ENCODE measurements at places on chromosomes 3 and 15.

GRCh38 chr3:53936347-53936746 lies 44.7 kb upstream of the SELENOK start:
- DNase-seq: no peak

DNA sequence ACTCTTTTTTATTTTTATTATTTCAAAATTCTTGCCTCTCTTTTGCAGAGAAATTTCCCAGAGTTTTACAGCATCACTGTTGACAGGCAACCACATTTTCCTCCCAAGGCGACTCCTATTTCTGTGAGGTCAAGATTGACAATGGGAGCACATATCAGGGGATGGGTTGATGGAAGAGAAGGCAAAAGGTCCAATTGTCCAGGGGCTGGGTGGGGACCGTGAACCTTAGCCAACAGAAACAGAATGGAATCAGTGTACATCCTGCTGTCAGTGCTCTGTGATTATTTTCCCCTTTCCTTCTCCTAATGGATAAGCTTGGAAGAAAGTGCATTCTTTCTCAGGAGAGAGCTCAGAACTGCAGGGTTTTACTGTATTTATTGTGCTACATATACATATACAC lies 42.4 kb downstream of the CNTN6 start:
- no peak for DNase-seq

GRCh38 chr3:140706360-140706759 lies 28.5 kb downstream of the TRIM42 start:
- DNase-seq: no peak

GRCh38 chr3:37924453-37924852 lies 62.8 kb downstream of the CTDSPL start:
- DNase-seq: no peak

DNA sequence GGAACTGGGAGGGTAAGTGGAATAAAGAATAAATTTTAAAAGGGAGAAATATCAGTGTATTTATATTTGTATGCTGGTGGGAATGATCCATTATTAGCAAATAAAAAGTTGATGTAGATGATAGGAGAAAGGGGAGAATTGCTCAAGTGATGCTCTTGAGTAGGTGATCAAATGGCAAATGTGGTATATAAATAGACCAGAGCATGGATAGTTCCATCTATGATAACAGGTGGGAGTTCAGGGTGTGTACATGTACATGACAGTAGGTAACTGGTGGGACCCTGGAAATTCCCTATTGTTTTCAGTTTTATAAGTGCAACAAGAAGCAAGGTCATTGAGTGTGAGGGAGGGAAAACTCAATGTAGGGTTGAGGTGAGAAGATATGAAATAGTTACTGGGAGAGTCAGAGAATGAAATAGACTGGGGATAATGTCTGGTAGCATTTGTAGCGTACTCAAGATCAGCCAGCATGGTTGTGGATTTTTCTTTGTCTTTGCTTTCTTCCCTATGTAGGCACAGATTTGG lies 31.3 kb upstream of the EBLN2 start:
- DNase-seq: no peak

DNA sequence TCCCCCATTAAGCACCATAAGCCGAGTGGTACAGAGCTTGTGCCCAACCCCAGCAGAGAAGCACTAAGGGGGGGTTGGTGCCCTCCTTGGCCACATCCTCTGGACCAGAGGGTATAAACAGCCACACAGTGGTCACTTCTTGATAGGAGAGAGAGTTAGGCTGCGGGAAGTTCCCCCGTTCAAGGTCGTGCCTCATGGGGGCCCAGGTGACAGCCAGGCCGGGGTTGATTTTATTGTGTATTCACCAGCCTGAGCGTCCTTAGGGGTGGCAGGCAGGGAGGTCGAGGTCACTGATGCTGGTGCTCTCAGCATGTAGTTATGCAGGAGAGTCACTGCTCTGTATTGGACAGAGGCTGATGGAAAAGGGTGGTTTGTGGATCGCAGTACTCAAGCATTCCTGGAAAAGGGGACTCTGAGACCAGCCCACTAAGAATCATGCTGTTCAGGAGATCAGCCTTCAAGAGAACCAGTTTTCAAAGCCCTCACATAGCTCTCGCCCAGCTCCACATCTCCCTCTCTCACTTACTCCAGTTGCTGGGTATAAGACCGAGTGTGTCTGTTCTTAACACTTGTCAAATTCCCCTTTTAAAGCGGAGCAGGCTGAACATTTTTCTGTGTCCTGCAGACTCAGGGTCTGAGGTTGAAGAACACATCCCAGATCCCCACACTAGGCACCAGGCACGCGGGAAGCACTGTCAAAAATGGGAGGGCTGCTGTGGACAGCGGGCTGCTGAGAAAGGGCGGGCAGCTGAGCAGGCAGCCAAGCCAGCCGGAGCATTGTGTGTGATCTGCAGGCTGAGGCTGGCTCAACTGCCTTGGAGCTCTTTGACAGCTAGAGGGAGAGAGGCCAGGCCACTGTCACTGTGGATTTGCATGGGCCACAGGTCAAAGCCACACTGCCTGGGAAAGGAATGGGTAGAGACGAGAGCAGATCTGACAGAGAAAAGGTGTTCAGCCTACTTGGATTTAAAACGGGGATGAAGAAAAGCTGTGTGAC lies 279.3 kb upstream of the LRRFIP2 start:
- DNase-seq: no peak

- DNase-seq: no peak
These were observed 55.5 kb upstream of the CMTM7 start for GRCh38 chr3:32336113-32336498.

DNA sequence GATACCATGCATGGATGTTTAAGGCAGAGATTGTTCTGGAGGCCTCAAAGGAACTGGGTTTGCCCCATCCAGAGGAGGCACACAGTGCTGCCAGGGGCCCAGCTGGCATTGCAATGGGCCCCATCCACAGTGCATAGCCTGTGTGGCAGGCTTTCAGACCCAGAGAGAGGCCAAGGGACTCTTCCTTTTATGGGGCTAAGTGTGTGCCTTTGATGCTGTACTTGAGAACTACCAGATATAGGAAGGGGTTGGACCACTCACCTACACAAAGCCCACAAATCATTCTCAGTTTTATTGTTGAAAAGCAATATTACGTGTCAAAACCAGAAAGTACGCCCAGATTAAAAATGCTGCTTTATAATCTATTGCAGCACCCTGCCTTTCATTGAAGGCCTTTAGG lies 134.9 kb downstream of the EPHB1 start:
- DNase-seq: peak; percentile 64

DNA sequence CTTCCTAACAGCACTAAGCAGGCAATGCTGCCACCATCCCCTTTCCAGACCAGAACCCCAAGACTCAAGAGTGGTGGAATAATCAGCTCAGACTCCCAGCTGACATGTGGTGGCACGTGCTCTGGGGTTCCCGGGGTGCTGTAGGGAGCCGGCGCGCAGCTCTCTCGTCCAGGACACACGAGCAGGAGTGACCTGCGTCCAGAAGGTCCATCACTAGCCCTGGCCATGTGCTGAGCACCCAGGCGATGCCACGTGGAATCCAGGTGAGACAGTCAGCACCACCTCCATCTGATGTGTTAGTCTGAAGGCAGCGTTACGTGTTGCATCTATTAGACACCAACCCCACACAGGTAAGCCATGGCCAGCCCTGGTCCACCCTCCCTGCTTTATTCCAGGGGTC lies 78.2 kb downstream of the VGLL4 start:
- DNase-seq: no peak

GRCh38 chr3:113634782-113635474 lies 61.5 kb downstream of the USF3 start:
- no peak for DNase-seq

GRCh38 chr3:167872941-167873340 lies 137.4 kb downstream of the SERPINI1 start:
- no peak for DNase-seq

- DNase-seq: no peak
These were observed 10.2 kb upstream of the LHFPL4 start for GRCh38 chr3:9563851-9564250.

DNA sequence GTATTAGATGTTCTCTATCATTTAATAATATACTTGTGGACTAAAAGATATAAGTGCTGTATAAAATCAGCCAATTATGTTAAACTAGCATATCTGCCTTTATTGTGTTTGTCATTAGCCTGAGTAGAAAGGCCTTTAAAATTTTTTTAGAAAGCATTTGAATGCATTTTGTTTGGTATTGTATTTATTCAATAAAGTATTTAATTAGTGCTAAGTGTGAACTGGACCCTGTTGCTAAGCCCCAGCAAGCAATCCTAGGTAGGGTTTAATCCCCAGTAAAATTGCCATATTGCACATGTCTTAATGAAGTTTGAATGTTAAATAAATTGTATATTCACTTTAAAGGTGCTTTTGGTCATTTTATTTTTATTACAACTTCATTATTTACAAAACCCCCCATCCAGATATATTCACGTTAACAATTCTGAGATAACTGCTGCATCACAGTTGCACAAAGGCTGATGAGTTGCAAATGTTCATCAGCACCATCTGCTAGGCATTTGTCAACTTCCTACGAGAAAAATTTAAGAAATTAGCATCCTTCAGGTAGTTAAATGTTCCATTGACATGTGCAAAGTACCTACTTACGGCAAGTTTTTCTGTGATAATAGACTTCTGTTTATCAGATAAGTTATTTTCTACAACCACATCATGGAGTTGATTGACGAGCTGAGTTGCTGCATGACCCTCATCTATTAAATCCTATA lies 6.3 kb downstream of the EIF4A2 start:
- DNase-seq: peak; percentile 53

GRCh38 chr3:64530434-64531049 lies 157.3 kb downstream of the ADAMTS9 start:
- DNase-seq: peak; percentile 32

- DNase-seq: no peak
These were observed 94.3 kb upstream of the TLE3 start for GRCh38 chr15:70192041-70192440.

DNA sequence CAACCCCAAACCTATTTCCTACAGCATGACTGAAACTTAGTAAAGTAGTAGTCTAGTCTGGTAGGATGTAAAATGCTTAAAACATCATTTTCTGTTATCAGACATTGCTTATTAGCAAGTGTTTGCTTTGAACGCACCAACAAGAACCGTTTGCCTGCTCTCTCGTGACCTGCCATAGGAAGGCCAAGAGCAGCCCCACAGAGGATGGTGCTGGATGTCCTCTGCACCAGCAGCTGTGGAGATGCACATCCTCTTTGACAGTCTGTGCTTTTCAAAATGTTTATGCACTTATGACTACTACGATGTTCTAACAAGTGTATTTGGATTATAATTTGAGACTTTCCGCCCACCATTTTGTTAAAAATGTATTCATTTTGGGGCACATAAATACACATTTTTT lies 59.6 kb downstream of the PDE8A start:
- no peak for DNase-seq

GRCh38 chr15:39934397-39935071 lies 619 bp downstream of the EIF2AK4 start:
- no peak for DNase-seq

GRCh38 chr3:88595026-88595425 lies 445.3 kb downstream of the C3orf38 start:
- no peak for DNase-seq

GRCh38 chr15:45117308-45118130 lies 3.4 kb downstream of the DUOXA2 start:
- no peak for DNase-seq

GRCh38 chr15:90338532-90338931 lies 13.6 kb upstream of the ZNF774 start:
- no peak for DNase-seq

DNA sequence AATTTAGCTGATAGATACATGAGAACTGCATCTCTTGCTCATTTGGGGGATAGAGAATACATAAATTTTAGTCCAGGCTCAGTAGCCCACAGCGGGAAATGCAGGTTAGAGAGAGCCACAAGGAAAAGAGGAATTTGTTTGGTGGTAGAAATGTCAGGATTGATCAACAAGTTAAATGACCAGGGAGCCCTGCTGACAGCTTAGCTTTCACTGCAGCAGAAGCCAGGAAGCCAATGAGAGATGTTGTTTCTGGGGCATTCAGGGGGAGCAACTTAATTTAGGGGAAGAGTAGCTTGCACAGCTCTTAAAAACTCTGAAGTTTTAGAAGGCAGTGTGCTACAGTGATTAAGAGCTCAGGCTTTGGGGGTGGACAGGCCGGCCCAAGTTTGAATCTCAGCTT lies 22.7 kb downstream of the ARHGEF26 start:
- no peak for DNase-seq

- no peak for DNase-seq
These were observed 4.4 kb upstream of the IRAK2 start for GRCh38 chr3:10160346-10160745.

DNA sequence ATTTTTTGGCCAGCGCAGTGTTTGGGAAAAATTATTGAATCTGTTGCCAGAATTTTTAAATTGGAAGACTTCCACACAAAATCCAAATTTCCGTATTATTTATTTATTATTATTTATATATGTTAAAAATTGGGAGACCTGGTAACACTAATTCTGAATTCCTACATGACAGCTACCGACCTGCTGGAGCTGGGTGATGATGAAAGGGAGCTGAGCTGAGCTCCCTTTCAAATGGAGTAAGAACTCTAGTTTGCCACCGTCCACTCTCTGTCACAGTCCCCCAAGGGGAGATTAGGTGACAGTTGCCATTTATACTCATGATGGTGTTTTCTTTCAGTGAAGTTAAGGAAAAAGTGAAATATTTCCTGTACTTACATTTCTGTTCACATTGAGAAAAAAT lies 1.4 kb downstream of the CRTC3 start:
- DNase-seq: no peak

GRCh38 chr15:79122991-79123390 lies 32.4 kb upstream of the RASGRF1 start:
- no peak for DNase-seq

DNA sequence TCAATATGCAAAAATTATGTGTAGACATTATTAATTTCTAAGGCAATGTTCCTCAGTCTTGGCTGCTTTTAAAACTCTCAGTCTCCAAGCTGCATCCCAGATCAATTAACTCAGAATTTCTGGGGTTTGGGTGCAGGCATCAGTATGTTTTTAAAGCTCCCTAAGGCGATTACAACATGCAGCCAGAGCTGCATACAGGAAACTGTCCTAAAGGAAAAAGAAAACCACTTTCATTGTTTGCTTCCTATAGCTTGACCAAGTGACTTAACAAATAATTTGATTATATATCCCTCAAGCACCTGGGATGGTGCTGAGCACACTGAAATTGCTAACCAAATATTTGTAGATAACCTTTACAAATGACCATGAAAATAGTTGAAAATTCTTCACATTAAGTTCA lies 194.7 kb downstream of the DTWD1 start:
- no peak for DNase-seq

GRCh38 chr3:10672422-10672821 lies 143.6 kb upstream of the SLC6A11 start:
- no peak for DNase-seq

DNA sequence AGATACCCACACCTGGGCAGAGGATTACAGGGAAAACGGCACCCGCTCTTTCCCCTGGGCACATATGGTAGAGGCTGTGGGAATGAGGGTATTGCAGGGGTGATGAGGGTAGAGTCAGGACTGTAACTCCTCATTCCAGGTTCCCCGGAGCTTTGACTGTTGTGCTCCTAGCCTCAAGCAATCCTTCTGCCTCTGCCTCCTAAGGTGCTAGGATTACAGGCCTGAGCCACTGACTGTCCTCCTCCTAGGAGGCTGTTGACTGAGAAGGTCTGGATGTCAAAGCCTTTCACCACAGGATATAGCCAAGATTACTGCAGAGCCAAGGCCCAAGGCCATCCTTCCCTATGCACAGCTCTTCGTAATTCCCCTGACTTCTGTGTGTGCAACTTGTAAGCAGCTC lies 1.1 kb upstream of the MPI start:
- no peak for DNase-seq

GRCh38 chr3:65615329-65615728 lies 423.4 kb downstream of the MAGI1 start:
- DNase-seq: no peak
